ENCODE measurements at places on chromosomes 6 and 20.
A peak's percentile ranks its signal among the peaks of the same experiment; 100 is the strongest.

DNA sequence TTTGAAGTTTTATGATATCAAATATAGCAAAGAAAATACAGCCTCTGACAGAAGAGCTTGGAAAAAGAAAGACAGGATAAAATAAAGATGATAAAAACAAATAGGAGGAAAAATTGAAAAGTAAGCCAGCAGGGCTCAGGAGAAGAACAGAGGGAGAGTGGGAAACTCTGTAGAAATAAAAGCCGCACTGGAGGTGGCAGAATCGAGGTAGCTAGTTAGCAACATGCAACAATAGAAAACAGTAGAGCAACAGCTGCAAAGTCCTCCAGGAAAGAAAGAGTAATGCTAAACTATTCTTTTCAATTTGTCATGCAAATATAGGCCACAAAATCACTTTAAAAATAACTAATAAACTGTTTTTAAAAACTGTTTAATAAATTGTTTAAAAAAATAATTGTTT lies 28.8 kb downstream of the HBS1L start:
- no peak for DNase-seq

GRCh38 chr20:4674672-4675071 lies 47.0 kb upstream of the PRND start:
- no peak for DNase-seq

- peak; percentile 61 for DNase-seq
Observed at GRCh38 chr6:117444600-117444999, 18.9 kb upstream of the ROS1 start.

GRCh38 chr20:25744261-25744660 lies 47.6 kb upstream of the ZNF337 start:
- no peak for DNase-seq

DNA sequence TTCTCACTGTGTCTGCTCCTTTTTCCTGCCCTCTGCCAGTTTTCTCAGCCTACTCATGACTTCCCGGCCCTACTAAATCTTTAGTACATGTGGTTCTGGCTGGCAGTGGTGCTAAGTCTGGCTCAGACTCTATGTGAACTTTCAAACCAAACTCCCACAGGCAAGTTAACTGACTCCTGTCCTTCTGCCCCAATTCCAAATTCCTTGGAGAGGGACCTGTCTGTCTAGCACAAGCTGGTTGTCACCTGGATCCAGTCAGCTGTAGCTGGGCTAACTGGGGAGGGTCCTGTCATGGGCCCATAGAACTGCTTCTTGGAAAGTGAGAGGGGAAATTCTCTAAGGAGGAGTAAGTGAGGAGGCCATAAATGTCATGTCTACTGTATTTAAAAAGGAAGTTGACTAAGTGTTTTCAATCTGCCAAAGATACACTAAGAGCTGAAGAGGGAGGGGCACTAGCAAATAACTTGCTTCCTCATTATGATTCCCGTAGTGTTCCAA lies 240.1 kb downstream of the KCNQ5 start:
- DNase-seq: peak; percentile 84

GRCh38 chr6:44003345-44004061 lies 123.7 kb downstream of the MRPL14 start:
- no peak for DNase-seq

DNA sequence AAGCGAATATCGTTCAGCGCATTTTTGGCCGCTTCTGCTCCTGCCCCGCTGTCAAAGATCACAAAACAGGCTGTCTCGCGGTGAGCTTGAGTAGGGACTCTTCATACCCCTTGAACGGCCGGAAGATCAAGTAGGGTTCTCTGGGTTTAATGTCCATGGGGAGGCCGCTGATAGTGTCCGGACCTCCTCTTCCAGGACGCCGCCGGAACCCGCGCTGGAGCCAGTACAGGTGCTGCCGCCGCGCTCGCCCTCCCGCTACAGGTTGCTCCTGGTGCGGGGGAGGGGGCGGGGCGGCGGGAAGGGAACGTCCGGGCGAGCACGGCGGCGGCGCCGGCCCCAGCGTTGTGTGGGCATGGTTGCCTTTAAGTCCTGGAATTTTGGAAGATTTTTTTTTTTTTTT lies 67.4 kb downstream of the KHDC1L start:
- DNase-seq: no peak

Measured in EH (cell line).